Activated CD8-positive, alpha-beta T cell treated with anti-CD3 and anti-CD28 coated beads for 36 hours (primary cell): ENCODE measurements at places on chromosomes 6 and 20.

- H3K27me3 ChIP-seq = no peaks in the 10 kb centered on the region
- H3K4me1 ChIP-seq = peaks cover 63% of the 10 kb centered on the region
- peak overlapping the region; percentile 59 for H3K27ac ChIP-seq
- DNase-seq = no peak
- peaks cover 86% of the 10 kb centered on the region for H3K36me3 ChIP-seq
- no peak overlapping the region for H3K4me3 ChIP-seq
Measured at GRCh38 chr6:30610065-30610464, 7.0 kb downstream of the PPP1R10 start.

- peaks cover 2% of the 10 kb centered on the region for H3K27me3 ChIP-seq
- DNase-seq = no peak
- H3K4me1 ChIP-seq = no peaks in the 10 kb centered on the region
- H3K36me3 ChIP-seq = peaks cover 2% of the 10 kb centered on the region
Measured at GRCh38 chr6:43950051-43950605, 177.1 kb downstream of the MRPL14 start.

GRCh38 chr6:96975852-96976251, 51.3 kb downstream of the KLHL32 start:
- no peak overlapping the region for H3K27ac ChIP-seq
- no peaks in the 10 kb centered on the region for H3K27me3 ChIP-seq
- no peak for DNase-seq
- peaks cover 7% of the 10 kb centered on the region for H3K36me3 ChIP-seq
- H3K4me3 ChIP-seq = no peak overlapping the region
- no peaks in the 10 kb centered on the region for H3K4me1 ChIP-seq

DNA sequence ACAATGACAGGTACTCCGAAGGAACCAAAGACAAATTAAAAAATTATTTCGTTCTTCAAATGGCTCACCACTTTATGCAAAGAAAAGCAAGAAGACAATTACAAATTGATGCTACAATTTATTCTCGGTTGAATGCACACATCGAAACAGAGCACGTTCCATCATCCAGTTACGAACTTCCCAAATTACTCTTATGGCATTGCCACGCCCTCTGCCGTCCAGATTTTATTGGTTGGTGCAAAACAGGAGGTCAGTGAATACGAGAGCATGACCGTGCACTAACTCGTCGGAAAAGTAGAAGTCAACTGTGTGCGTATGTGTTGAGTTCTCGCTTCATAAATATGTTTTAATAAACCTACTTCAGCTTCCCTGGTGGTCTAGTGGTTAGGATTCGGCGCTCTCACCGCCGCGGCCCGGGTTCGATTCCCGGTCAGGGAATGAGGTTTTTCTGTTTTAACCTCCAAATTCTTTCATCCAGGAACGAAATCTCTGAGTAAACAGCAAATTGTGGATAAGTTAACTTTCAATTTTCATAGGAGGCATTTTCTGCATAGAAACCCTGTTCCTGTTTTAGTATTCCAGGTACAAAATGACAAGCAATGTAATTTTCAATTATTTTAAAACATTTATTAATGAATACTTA, 23.2 kb downstream of the ZNF311 start:
- peaks cover 53% of the 10 kb centered on the region for H3K4me1 ChIP-seq
- peak overlapping the region; percentile 91 for H3K27ac ChIP-seq
- peaks cover 5% of the 10 kb centered on the region for H3K36me3 ChIP-seq
- DNase-seq = peak; percentile 77
- peaks cover 38% of the 10 kb centered on the region for H3K27me3 ChIP-seq

DNA sequence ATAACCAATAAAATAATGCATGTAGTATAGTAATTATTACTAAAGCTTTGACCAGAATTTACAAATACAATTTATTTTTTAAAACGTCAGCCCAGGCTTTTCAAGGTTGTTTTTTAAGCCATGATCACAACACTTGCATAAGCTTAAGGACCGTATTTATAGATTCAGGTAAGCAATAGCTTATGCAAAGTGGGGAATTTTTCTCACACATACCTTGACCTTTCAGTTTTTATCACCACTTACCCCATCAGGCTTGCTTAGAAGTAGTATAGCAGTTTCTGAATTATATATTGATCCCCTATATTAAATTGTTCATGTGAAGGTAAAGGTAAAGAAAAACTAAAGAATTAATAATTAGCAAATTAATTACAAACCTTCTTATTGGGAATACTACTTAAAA, 232.3 kb upstream of the FKBP1C start:
- no peak overlapping the region for H3K4me3 ChIP-seq
- H3K27me3 ChIP-seq = no peaks in the 10 kb centered on the region
- H3K36me3 ChIP-seq = no peaks in the 10 kb centered on the region
- DNase-seq = no peak
- H3K4me1 ChIP-seq = no peaks in the 10 kb centered on the region
- H3K27ac ChIP-seq = no peak overlapping the region

- no peak for DNase-seq
- no peaks in the 10 kb centered on the region for H3K4me1 ChIP-seq
- no peaks in the 10 kb centered on the region for H3K36me3 ChIP-seq
- H3K27ac ChIP-seq = no peak overlapping the region
- peaks cover 9% of the 10 kb centered on the region for H3K27me3 ChIP-seq
- H3K4me3 ChIP-seq = no peak overlapping the region
Measured at GRCh38 chr6:116556814-116557415, 3.4 kb downstream of the CALHM4 start.

GRCh38 chr20:39588148-39588757, 626.1 kb downstream of the DHX35 start:
- no peaks in the 10 kb centered on the region for H3K4me1 ChIP-seq
- DNase-seq = no peak
- no peak overlapping the region for H3K27ac ChIP-seq
- H3K36me3 ChIP-seq = no peaks in the 10 kb centered on the region
- H3K27me3 ChIP-seq = peaks cover 3% of the 10 kb centered on the region

DNA sequence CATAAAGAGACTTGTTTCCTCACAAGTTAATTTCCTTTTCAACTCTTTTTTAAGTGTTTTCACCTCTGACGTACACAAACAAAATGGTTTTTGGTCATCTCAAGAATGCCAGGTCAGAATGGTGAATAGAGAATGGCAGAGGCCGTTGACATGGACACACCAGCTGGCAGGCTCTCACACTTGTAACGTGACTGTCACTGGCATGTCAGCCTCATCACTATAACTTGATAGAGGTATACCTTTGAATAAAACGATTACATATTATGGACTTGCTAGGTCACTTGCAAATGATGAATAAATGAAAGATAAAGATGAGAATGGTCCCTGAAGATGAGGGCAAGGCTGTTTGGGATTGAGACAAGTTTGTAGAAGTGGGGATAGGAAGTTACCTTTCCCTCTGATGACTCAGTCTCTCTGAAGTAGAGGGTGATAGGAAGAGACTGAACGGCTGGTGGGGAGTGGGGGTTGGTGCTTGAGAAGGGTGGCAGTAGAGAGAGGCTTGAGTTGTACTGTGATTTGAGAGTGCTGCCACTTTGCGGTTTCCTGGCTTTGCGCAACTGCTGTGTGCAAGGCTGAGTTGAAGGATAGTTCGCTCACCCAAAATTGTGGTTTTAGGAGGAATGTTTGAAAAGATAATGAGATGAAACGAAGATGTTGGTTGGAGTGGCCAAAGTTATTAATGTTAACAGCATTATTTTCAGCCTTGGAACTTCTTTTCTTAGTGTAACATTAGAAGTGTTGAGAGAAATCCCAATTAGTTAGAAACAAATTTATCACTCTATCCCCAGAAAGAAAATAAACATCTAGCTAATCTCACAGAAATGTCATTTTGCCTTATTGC, 30.3 kb downstream of the TBPL1 start:
- H3K4me3 ChIP-seq = no peak overlapping the region
- H3K27ac ChIP-seq = no peak overlapping the region
- no peaks in the 10 kb centered on the region for H3K27me3 ChIP-seq
- peaks cover 33% of the 10 kb centered on the region for H3K36me3 ChIP-seq
- H3K4me1 ChIP-seq = peaks cover 41% of the 10 kb centered on the region

DNA sequence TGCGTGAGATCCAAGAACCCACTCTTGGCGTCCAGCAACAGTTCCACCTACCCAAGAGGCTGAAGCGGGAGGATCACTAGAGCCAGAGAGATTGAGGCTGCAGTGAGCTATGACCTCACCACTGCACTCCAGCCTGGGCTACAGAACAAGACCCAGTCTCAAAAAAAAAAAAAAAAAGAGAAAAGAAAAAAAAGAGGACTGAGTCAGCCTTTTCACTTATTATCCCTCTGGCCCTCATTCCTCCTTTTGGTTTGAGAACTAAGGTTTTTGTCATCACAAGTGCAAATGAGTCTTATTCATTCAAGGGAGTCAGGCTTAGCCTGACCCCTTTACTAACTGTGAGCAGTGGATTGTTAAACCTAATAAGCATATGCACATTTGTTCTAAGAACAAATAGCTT, 37.9 kb upstream of the JARID2 start:
- H3K27me3 ChIP-seq = no peaks in the 10 kb centered on the region
- H3K4me3 ChIP-seq = no peak overlapping the region
- DNase-seq = no peak
- no peak overlapping the region for H3K27ac ChIP-seq

DNA sequence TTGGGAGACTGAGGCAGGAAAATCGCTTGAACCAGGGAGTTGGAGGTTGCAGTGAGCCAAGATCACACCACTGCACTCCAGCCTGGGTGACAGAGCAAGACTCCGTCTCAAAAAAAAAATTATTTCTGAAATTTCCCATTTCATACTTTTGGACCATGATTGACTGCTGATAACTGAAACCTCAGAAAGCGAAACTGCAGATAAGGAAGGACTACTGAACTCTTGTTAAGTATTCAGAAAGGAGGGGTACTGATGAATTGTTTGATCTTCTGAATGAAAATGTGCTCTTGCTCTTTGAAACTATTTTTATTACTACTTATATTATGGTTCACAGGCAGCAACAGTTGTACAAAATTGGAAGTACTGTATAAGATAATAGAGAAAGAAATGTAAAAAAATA, 69.0 kb downstream of the HDGFL1 start:
- no peak for DNase-seq
- H3K4me3 ChIP-seq = no peak overlapping the region
- H3K4me1 ChIP-seq = no peaks in the 10 kb centered on the region
- no peak overlapping the region for H3K27ac ChIP-seq
- H3K36me3 ChIP-seq = no peaks in the 10 kb centered on the region

GRCh38 chr6:53347250-53347920, 1.4 kb downstream of the ELOVL5 start:
- H3K36me3 ChIP-seq = peaks cover 22% of the 10 kb centered on the region
- peak overlapping the region; percentile 93 for H3K27ac ChIP-seq
- H3K27me3 ChIP-seq = no peaks in the 10 kb centered on the region

- no peak overlapping the region for H3K4me3 ChIP-seq
- no peak for DNase-seq
- H3K27me3 ChIP-seq = no peaks in the 10 kb centered on the region
Measured at GRCh38 chr6:13354331-13355042, 26.1 kb upstream of the TBC1D7 start.

- H3K4me1 ChIP-seq = no peaks in the 10 kb centered on the region
- no peak overlapping the region for H3K27ac ChIP-seq
- peaks cover 2% of the 10 kb centered on the region for H3K36me3 ChIP-seq
- DNase-seq = no peak
- peaks cover 1% of the 10 kb centered on the region for H3K27me3 ChIP-seq
Measured at GRCh38 chr6:41356825-41357224, 21.4 kb downstream of the NCR2 start.

DNA sequence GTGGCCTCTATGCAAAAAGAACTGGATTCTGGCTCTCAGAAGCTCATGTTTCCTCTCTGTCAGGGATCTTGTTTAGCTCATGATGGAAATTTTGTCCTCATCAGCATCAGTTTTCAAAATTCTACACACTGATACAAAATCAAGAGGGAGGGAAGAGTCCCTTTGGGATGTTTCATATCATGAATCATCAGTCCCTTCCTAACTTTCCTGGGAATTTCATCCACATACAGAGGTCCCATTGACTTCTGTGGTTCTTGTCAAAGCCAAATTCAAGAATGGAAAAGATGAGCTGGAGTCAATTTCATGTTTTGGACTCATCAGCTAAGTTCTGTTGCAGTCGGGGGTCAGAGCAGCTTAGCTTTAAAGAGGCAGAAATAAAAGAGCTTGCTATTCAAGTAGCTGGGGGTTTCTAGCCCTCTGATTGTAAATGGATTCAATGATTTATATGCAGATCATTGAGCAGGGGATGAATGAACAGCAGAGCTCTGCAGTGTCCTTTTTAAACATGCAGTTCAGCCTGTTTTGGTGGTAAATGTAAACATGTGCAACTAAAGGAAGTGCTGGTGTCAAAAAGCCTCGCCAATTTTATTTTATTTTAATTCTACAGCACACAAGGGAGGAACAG, 21.3 kb upstream of the TMEM14A start:
- H3K27me3 ChIP-seq = peaks cover 5% of the 10 kb centered on the region
- no peak overlapping the region for H3K27ac ChIP-seq
- no peak overlapping the region for H3K4me3 ChIP-seq
- no peak for DNase-seq
- no peaks in the 10 kb centered on the region for H3K36me3 ChIP-seq

- H3K27me3 ChIP-seq = no peaks in the 10 kb centered on the region
- DNase-seq = no peak
- no peak overlapping the region for H3K27ac ChIP-seq
- H3K36me3 ChIP-seq = no peaks in the 10 kb centered on the region
- no peak overlapping the region for H3K4me3 ChIP-seq
Measured at GRCh38 chr6:34386316-34387137, 5.9 kb downstream of the NUDT3 start.

- no peak overlapping the region for H3K4me3 ChIP-seq
- no peaks in the 10 kb centered on the region for H3K4me1 ChIP-seq
- no peaks in the 10 kb centered on the region for H3K27me3 ChIP-seq
- no peak for DNase-seq
- no peak overlapping the region for H3K27ac ChIP-seq
Measured at GRCh38 chr6:102026649-102027048, 633.1 kb downstream of the GRIK2 start.

DNA sequence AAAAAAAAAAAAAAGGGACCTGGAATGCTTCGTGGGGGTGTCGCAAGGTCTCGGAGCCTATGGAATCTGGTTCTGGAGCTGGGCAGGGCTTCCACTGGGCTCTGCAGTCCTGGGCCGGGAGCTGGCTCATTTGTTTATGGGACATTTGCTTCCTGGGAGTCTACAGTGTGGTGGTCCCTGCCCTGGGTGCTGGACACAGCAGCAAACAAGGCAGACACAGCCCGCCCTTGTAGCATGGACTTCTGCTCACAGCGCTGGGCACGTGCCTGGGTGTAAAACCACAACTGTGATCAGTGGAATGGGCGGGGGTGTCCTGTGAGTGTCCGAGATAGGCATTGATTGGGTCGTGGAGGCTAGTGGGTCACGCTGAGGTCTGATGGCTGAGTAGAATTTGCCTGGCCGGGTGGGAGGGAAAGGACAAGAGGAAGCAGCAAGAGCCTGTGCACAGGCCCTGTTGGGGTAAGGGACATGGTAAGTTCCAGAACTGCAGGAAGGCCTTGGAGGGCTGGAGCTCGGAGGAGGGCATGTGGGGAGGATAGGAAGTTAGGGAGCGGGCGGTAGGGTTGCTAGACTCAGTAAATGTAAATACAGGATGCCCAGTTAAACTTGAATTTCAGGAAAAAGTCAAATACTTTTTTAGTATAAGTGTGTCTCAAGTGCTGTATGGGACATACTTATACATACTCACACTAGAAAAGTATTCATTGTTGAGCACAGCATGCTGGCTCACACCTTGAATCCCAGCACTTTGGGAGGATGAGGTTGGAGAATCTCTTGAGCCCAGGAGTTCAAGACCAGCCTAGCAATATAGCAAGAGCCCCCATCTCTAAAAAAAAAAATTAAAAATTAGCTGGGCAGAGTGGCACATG, 61.3 kb upstream of the PMEPA1 start:
- DNase-seq = no peak
- H3K4me1 ChIP-seq = peaks cover 8% of the 10 kb centered on the region
- H3K36me3 ChIP-seq = no peaks in the 10 kb centered on the region
- peaks cover 8% of the 10 kb centered on the region for H3K27me3 ChIP-seq
- no peak overlapping the region for H3K4me3 ChIP-seq

GRCh38 chr20:36666181-36666740, 20.3 kb upstream of the SLA2 start:
- H3K27ac ChIP-seq = no peak overlapping the region
- no peak for DNase-seq
- H3K27me3 ChIP-seq = no peaks in the 10 kb centered on the region
- H3K4me1 ChIP-seq = no peaks in the 10 kb centered on the region
- H3K4me3 ChIP-seq = no peak overlapping the region
- H3K36me3 ChIP-seq = no peaks in the 10 kb centered on the region
